ENCODE measurements at places on chromosomes 7 and 10.
A peak's percentile ranks its signal among the peaks of the same experiment; 100 is the strongest.

GRCh38 chr7:121741896-121742295 lies 131.1 kb upstream of the PTPRZ1 start:
- no peak for DNase-seq

- no peak for DNase-seq
Observed at GRCh38 chr10:133168617-133169031, 8.6 kb downstream of the KNDC1 start.

DNA sequence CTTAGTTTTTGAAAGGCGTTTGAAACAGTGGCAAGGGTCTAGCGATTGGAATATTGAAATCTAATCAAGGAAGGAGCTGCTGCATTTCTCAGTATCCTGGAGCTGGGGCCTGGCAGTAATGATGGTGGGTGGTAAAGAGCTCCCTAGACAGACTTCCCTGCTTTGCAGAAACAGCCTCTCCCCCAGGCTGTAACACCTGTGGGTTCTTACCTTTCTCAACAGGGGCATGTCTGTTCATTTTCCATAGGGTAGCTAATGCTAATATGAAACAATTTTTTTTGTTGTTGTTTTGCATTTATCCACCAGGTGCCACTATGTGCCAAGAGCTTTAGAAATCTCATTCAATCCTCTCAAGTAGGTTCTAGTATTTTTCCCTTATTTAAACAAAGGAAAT lies 345.5 kb downstream of the REEP3 start:
- no peak for DNase-seq

DNA sequence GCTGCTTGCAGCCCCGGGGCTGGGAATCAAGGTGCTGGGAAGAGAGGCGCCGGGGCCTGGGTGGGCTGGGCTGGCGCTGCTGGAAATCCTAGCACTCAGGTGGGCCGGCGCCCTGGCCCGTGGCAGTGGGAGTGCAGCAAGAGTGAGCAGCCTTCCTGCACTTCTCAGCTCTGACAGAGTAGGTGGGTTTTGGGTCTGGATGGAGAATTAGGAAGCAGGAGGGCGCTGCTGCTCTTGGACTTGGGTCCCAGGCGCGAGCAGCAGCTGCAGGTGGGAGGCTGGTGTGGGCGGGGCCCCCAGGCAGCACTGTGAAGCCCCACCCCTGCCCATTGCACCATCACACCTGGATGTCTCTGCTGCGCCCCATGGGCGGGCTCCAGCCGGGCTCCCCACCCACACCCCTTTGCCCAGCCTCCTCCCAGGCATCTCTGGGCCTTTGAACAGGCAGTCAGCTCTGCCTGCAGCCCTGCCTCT lies 6.0 kb downstream of the BRI3 start:
- no peak for DNase-seq

- no peak for DNase-seq
Observed at GRCh38 chr7:28207486-28208158, 27.0 kb upstream of the JAZF1 start.

GRCh38 chr7:23385140-23385539 lies 85.2 kb downstream of the IGF2BP3 start:
- DNase-seq, result no peak

DNA sequence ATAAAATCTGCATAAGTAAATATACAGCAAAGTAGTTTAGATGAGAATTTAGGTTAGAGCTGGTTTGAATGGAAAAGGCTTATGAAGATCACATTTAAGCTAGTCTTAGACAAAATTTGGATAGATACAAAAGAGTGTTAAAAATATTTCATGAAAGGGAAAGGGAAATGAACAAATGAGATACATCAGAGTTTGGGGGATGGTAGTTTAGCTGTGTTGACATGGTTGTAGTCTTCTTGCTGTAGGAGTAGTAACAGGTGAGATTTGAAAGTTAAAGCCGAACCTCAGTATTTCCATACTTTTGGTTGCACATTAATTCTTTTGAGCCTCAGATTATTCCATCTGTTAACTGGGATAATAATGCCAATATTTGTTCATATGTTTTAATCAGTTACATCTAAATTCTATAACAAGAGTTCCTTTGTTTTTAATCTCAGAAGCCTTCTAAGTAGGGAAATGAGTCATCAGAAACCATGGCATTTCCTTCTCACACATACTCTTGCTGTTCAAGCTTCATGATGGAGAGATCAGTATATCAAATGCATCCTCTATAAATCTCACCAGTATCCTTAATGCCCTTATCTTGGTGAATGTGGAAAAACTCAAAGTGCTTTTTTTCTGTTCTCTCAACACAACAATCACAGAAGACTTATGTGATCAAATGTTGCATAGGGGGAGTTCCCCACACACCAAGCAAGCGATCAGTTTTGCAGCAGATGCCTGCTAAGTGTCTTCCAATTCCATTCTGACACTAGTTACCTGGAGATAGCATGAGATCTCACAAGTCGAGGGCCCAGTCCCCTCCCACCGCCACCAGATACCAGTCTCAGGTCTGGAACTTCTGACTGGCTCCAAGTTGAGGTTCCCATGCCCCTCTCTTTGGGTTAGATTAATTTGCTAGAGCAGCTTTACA lies 84.7 kb downstream of the MAPK8 start:
- no peak for DNase-seq

DNA sequence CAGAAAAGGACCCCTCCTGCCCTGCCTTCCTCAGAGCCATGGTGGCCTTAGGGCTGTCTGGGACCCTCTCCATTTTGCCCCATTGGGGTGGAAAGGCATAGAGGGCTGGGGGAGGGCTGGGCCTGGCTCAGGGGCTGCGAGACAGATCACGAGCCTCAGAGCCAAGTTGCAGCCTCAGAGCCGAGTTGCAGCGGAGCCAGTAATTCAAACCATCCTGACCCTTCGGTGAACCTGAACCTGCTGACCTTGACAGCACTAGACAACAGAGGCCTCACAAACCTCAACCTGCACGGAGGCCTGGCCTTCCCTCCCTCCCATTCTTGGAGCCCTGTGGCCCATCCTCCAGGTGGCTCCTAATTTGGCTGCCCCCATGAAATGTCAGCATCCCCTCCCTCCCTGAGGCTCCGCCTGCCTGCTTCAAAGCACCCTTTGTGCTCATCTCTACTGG lies 45.4 kb downstream of the PAX2 start:
- no peak for DNase-seq

DNA sequence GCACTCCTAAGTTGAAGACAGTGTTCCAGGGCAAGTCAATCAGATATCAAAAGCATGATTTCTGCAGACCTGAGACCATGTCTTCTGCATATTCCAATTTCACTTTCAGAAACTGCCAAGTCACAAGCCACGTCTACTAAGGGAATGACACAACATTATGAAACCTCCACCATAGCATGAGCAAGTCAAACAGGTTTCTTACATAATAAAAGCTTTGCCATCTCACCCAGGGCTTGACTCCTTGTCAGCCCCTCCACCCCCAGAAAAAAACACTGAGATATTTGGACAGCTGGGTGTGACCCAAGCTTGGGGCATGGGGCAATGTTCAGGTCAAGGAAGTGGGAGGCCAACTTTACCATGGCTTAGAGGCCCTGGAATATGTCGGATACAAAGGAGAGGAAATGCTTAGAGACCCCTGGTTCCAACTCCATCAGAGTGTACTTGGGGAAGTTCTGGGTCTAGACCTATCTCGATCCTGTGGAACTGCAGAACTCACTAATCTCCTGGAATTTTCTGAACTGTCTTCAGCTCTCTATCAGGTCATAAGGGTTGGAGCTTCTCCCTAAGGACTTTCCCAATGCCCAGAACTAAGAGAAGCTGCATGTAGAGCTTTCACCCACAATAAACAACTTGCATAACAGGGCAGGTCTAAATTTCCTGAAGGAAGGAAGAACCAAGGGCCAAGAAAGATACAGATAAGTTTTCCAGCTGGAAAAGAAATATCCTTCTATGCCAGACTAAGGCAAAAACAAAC lies 80.6 kb upstream of the NAMPT start:
- no peak for DNase-seq

- DNase-seq, result no peak
Observed at GRCh38 chr7:142777318-142777717, 6.5 kb downstream of the PRSS2 start.

DNA sequence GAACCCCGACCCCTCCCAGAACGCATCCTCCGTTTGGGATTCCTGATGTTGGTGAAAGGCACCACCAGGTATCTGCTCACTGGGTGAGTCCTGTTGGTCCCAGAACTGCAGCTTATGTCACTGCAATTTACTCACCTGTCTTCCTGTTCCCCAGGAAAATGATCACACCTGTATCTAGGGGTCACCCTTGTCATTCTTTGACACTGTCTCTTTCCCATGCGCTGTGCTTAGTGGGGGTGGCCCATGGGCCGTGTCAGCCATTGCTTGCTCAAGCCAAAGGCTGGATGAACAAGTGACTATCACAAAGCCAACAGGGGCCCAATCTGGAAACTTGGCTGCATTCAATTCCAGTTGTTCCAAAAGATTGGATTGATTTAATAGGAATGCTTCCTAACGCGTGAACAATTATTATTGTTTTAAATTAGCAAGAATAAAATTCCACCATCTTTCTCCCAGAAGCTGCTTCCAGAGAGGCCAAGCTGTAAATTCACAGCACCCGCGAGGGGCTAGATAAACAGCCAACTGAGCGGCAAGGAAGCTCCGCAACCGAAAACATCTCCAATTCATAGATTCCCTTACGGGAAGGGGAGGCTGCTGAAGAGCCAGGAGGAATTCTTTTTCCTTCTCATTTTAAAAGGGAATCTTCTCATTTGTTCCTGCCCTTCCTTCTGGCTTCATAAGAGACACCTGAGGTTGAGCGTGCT lies 134.8 kb upstream of the ZMIZ1 start:
- DNase-seq, result no peak

DNA sequence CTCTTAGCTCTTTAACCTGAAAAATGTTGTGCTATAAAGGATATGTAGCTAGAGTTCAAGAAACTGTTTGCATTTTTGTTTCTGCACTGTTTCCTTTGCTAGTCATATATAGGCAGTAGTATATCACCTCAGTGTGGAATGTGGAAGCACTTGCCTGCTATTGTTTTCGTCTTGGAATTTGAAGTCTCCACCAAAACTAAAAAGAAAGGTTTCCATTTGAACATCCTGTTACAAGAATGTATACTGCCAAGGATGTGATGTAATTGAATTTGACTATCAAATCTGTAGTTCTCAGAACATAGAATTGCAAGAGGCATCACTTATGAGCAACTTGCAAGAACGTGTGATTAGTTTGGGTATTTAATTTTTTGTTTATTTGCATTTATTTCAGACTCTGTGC lies 51.1 kb upstream of the MEOX2 start:
- no peak for DNase-seq

GRCh38 chr10:110818311-110819256 lies 53.1 kb upstream of the PDCD4 start:
- DNase-seq, result peak; percentile 88
